NCI-H2029 (cell line): ENCODE measurements at places on chromosomes 1 and 21.
A peak's percentile ranks its signal among the peaks of the same experiment; 100 is the strongest.

DNA sequence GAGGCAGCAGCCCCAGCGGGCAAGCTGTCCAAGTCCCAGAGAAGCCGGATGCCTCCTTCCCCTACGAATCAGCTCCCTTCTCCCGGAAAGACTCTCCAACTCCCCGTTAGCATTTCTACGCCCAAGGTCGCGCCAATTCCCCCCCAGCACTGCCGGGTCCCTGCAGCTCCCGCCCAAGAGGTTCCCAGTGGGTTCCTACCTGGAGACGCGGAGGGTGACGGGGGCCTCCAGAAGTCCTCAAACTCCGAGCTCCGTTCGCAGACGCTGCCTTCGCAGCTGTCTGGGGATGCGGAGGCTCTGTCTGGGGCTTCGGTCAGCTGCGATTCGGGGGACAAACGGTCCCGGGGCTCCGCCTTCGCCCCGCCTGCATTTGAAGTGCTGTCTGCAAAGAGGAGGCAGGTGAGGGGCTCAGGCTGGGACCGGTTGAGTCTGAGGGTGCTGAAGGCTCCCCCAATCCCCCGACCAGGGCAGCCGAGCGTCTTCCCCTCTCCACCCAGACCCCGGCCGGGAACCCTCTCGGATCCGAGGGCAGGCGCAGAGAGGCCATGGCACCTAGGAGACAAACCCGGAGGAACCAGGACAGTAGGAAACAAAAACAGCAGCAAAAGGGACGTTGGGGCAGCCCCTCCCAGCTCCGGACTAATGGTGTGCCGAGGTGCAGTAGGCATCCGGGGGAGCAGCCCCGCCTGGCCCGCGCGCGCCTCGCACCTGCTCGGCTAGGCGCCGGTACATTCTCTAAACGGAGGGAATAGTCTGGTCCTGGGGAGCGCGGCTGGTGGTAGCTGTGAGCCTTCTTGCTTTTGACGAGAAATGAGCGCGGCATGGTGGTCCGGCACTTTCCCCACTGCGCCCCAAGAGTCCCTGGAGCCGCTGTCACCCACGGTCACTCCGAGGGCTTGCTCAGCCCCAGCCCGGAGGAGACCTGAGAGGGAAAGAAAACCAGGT is 3.8 kb downstream of the GFI1 start:
- peak; percentile 55 for DNase-seq

DNA sequence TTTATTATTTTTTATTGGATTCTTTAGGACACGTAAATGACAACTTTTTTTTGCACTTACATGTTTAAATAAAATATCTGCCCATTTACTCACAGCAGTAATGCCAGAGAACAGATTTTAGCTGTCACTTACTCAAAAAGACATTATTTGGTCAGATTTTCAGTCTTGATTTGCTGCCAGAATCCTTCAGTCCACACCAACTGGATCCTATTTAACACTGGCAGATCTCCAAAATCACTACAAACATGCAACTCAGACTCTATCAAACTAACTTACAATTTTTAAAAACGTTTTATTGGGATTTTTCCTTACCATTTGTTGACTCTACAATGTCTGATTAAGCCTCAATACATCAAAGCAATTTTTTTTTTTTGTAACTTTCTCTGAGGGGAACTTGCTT is 11.1 kb downstream of the ATP6V1G3 start:
- no peak for DNase-seq

GRCh38 chr1:204102029-204102611 is 29.2 kb downstream of the SOX13 start:
- DNase-seq: peak; percentile 65

DNA sequence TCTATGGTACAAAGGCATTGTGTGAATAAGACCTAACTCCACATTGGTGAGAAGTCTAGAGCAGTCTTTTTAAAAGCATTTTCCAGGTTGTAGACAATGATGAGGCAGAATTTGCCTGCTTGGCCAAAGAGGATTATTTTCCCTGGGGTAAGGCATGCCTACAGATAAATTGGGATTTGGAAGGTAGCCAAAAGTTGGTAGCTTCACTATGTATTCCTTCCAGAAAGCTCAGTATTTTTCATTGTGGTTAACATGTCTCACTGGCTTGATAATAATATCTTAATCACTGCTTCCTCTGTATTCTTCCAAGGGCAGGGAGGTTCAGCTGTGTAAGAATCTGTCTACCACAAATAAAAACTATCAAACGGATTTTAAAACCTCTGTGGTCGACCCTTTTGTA is 590.8 kb upstream of the PRMT6 start:
- DNase-seq: no peak

DNA sequence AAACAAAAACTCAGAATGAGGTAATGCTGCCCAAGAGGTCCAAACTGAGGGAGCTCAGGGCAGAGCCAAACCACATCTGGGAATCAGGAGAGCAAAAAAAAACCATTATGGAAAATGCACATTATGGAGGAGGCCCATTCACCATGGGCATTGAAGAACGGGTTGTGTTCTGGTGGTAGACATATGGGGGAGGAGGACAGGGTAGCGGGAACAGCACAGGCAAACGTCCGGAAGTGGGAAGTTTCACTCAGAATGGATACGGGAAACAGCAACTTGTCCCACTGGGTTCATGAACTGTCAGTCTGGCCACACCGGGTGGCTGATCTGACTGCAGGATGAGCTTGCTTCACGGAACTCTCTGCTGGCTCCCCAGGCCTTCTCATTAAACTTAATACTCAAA is 139.7 kb downstream of the RRAGC start:
- no peak for DNase-seq

- no peak for DNase-seq
These were observed 587 bp downstream of the SCNM1 start for GRCh38 chr1:151166505-151166956.

DNA sequence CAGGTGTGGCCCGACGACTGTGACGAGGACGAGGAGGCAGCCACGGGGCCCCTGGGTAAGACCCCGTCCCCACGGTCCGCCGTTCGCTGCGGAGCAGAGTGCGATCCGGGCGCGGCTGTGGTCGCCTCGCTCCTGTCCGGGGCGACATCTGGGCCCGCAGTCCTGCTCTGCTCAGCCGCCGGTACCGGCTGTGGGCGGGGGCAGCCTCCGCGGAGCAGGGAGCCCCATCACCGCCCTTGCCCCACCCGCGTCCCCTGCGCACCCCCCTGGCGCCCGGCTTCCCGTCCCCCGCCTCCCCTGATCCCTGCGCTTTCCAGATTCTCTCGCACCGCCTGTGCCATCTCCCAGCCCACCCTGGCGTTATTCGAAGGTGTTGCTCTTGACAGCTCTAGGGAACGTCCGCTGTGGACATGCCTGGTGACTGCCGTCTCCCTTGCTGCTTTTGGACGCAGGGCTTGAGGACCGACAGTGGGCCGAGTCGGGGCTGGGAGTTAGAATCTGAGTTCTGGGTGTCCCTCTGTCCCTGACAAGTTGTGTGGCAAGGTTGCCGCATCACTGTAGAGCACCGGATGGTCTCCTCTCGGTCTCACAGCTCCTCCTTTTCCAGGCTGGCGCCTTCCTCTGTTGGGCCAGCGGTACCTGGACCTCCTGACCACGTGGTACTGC is 596 bp downstream of the TOR3A start:
- DNase-seq: no peak

DNA sequence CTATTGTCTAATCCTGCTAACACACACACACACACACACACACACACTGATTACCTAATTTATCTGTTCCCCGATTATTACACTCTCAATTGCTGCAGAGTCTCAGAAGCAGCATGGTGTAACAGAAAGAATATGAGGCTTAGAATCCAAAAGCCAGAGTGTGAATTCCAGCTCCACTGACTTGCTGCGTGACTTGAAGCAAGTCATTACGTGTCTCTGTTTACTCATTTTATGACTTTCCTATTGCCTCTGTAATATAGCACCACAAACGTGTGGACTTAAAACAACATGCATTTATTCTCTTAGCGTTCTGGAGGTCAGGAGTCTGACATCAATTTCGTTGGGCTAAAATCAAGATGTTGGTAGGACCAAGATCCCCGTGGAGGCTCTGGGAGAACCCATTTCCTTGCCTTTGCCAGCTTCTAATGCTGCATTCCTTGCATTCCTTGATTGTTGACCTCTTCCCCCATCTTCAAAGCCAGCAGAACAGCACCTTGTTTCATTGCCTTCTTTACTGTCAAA is 55.9 kb upstream of the ATP5PO start:
- DNase-seq: no peak
